ENCODE measurements at places on chromosomes 1 and 21.
A peak's percentile ranks its signal among the peaks of the same experiment; 100 is the strongest.

GRCh38 chr1:180157108-180157507 is 2.4 kb downstream of the QSOX1 start:
- DNase-seq: no peak

GRCh38 chr1:234262754-234263105 is 110.5 kb upstream of the COA6 start:
- no peak for DNase-seq

- no peak for DNase-seq
Measured at GRCh38 chr1:109822749-109823542, 59.2 kb upstream of the EPS8L3 start.

GRCh38 chr1:43821471-43821870 is 112.1 kb upstream of the ARTN start:
- DNase-seq: no peak

GRCh38 chr1:234486858-234487840 is 8.2 kb upstream of the TARBP1 start:
- DNase-seq: no peak

- no peak for DNase-seq
Measured at GRCh38 chr1:181160998-181161870, 72.7 kb downstream of the IER5 start.

DNA sequence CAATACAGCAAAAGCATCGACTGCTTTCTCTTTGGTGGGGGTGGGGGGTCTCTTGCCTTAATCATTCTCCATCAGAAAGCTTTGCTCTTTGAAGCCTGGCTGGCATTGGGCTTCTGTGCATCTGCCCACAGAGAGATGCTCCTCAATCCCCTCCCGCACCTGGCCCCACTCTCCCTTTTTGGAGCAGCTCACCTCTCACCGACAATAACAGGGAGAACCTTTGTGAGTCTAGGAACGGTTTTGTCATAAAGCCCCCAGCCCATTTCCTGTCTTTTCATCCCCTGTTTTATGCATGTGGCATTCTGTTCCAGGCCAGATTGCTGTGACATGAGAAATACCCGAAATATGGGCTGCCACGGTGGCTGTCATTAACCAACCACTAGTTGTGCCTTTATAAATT is 469.0 kb upstream of the VAMP3 start:
- DNase-seq: no peak

DNA sequence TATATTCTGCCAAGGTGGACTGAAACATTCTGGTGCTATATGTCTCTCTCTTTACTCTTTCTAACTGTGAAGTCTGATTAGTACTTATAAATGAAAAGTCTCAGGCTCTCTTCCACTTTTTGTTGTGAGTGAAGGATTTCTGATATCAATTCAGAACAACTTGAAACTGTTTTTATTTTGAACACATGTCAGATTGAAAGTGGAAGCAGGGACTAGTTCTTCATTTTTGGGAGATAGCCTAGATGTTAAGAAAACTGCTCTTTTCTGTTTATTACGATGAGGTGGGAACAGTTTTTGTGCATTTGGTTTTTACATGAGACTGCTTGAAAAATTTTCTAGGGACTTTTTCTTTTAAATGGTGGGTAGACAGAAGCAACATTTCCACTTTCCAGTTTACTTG is 14.5 kb upstream of the GBP3 start:
- no peak for DNase-seq

DNA sequence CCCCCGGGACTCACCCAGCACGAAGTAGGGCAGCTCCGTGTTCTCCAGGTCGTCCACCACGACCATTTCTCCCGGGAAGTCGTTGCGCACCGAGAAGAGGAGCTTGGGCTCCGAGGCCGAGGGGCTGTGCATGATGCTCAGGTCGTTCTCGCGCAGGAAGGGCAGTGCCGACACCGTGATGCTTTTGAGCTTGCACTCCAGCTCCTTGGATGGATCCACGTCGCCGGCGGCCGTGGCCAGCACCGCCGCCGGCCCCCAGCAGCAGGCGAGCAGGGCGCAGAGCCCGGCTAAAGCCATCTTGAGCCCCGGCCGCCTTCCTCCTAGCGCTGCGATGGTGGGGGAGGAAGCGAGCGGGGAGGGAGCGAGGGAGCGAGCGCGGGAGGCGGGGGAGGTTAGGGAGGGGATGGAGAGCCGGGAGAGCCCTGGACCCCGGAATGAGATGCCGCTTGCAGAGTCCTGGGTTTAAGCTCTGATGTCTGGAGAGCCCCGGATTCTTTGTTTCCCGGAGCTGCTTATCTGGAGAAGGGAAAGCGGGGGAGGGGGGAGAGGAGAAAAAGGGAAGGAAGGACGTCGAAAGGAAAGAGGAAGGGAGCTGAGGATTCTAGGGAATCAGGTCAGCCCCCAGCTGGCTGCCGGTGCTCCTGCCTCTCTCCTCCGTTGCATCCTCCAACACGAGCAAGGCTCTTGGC is at the start of gene ASTN1:
TSS of gene ASTN1 (minus strand) at position 333 of the 689 bp plus-strand sequence. CDS start at position 297, 36 bp downstream.
- peak; percentile 85 for DNase-seq

GRCh38 chr1:173590557-173590956 is 12.3 kb downstream of the SLC9C2 start:
- no peak for DNase-seq

GRCh38 chr1:180229483-180230415 is at the start of gene LHX4:
Gene LHX4 (plus strand): TSS chr1:180230264. CDS start chr1:180230530, 266 bp downstream.
- DNase-seq: peak; percentile 84

DNA sequence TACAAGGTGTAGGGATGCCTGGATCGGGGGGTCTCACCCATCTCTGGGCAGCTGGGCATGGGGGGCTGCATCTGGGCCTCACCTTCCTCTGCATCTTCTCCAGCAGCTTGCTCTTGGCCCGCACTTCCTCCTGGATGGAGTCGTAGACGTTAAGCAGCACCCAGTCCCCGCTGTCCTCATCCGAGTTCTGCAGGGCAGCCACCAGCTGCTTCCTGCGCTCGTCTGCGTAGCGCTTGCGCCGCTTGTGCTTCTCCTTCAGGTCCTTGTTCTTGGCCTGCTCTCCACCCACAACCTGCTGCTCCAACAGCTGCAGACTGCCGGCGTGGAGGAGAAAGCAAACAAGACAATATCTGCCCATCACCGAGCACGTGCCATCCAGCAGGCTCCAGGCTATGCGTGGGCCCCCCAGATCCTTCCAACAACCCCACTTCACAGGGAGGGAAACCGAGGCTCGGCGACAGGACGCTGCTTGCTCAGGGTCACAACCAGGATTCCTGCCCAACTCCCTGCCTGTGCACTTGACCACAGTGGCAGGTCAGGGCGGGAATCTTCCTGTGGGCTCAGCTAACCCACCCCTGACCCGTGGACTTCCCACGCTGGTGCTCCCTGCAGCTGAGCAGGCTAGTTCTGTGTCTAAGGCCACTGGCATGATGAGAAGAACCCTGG is 21.5 kb upstream of the DDOST start:
- no peak for DNase-seq

DNA sequence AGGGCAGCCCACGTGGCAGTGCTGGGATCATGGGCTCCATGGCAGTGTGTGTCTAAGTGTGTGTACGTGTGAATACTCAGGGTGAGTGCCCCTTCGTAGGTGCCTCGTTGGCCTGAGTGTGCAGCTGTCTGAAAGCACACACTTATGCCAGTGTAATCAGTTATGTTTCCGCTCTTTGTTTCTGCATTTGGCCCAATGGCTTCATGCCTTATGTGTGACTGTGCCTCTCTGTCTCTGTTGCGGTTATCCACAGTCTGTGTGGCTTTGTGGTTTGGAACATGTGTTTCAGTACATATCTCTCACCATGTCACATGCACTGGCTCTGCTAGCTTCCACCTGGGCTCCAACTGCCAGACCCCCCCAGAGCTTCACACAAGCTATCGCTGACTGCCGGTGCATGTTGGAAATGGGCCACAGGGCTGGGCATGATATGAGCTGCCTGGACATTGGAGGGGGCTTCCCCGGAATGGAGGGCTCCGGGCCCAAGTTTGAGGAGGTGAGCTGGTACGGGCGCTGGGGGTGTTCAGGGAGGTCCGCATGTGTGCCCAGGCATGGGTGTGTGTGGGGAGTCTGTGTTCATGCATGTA is 70.3 kb upstream of the TINAGL1 start:
- DNase-seq: no peak

- no peak for DNase-seq
Measured at GRCh38 chr1:56194701-56195300, 384.6 kb downstream of the PLPP3 start.

GRCh38 chr1:97010566-97011264 is 289.1 kb downstream of the PTBP2 start:
- no peak for DNase-seq

DNA sequence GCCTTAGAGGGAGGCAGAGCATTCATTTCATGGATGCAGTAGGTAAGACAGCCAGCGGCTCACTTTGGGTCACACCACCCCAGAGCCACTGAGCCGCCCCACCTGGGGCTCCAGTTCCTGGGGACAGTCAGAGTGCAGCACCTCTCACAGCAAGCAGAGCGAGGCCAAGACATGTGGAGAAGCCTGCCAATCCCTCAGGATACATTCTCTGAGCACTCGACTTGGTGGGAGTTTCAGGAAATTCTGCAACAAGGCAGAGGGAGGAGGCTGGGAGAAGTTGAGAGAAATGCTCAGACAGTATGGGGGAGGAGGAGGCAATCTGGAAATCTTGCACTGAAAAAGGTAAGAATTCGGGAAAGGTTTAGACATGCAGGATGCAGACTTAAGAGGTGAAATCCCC is 60.8 kb upstream of the WLS start:
- peak; percentile 35 for DNase-seq

DNA sequence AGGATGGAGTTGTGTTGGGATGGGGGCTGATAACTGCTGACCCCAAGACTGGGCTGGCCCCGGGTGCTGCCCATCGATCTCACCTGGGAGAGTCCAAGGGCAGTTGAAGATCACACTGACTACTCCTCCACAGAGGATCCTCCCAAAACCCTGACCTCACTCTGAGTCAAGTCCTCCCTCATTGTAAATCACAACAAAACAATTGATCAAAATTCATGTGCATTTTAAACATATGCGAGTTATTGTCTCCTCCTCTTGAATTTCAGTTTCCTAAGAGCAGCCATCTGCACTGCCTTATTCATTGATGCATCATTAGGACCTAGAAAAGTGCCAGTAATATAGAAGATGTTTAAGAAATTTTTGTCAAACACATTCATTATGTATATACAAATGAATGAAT is 273.6 kb downstream of the C1orf94 start:
- DNase-seq: no peak
